Activated T-cell treated with anti-CD3 and anti-CD28 coated beads for 4 hours (primary cell): ENCODE measurements at places on chromosomes 7 and 10.
A peak's percentile ranks its signal among the peaks of the same experiment; 100 is the strongest.

- DNase-seq = no peak
Measured at GRCh38 chr7:47888371-47889265, 59.6 kb downstream of the PKD1L1 start.

GRCh38 chr10:114855776-114856543 is 34.4 kb downstream of the FHIP2A start:
- DNase-seq = no peak

- no peak for DNase-seq
Measured at GRCh38 chr10:69419096-69419743, 2.5 kb upstream of the TACR2 start.

DNA sequence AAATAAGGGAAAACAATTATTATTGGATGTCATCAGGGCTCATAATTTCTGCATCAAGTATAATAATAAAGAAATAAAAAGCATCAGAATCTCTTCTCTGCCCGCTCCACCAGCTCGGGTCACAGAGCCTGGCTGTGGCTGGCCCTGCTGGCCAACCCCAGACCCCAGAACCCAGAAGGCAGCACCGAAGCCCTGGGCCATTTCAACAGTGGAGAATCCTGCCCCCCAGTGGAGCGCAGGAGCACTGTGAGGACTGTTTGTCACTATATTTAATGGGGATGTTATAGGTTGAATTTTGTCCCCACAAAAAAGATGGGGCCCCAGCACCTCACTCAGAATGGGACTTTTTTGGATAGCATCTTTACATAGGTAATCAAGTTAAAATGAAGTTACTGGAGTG is 27.3 kb downstream of the DENND11 start:
- DNase-seq = no peak

- no peak for DNase-seq
Measured at GRCh38 chr7:146575903-146576302, 459.3 kb downstream of the CNTNAP2 start.

DNA sequence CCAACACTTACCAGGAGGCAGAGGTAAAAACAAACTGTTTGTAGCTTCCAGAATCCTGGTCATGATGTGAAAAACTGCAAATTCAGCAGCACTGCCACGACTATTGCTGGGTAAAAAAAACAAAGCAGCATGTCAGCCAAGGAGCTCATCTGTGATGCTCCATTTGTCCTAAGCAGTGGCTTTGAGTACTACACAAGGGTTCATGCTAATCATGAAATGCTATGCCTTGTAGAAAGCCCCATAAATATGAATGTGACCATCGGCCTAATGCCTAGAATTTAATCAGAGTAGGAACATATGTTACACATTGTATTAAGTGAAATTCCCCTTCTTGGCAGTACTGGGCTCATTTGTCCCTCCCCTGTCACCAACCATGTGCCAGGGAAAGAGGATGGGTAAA is 95.4 kb downstream of the GSAP start:
- no peak for DNase-seq

DNA sequence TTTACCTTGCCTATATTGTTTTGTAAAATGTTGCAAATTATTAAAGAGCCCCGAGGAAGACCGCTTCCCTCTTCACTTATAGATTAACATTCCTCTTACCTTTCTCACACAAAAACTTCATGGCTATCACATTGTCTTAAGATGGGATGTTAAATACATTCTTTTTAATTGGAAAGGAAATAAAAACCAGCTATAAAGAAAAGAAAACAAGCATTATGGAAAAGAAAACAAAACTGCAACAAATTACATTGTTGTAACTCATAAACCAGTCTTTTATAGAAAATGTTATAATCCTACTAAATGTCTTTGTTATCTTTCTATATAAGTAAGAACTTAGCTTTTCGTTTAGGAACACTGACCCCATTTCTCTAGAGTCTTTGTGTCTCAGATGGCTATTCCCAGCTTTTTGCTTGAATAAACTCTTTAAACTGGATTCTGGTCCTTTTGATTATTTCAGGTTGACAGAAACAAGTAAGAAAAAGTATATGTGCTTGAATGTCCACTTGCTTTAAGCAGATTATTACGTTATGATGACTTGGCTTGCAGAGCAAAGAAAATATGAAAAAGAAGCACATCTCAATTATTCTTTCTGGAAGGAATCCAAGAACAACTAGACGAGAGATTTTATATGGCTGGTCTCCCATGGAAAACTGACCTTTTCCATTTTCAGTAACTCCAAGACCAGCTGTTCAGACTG is 128.2 kb downstream of the AKR1D1 start:
- DNase-seq = no peak

DNA sequence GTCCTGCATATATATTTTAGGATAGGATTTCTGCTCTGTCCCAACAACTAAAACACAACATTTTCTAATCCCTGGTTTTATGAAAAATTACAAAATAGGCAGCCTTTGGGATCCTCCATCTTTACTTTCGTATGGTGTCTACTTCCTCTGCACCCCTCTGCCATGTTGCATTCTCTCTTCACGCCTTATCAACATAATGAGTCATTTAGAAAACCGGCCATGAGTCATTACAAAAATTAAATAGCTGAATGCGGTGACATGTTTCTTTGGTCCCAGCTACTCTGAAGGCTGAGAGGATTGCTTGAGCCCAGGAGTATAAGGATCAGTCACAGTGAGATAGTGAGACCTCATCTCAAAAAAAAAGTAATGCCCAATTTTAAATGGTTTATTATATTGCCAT is 148.1 kb upstream of the CELF2 start:
- DNase-seq = no peak

GRCh38 chr7:24500599-24500998 is 72.7 kb upstream of the PALS2 start:
- no peak for DNase-seq

- DNase-seq = peak; percentile 82
Measured at GRCh38 chr7:139645572-139646523, 122.4 kb downstream of the CLEC2L start.

DNA sequence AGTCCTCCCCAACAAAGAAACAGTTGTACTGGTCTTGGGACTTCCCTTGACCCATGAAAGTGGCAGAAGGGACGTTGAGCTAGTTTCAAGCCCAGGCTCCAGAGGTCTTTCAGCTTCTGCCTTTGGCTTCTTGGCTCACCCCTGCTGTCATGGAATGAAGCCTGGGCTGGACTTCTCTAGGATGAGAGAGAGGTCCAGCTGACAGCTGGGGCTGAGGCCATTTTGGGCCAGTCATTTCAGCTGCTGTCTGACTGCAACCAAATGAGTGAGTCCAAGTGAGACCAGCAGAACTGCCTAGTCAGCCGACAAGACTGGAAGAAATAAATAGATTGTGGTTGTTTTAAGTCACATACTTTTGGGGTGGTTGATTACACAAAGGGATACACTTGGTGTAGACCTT is 76.6 kb downstream of the TMEM178B start:
- no peak for DNase-seq
